ENCODE measurements at places on chromosomes 5 and 9. TPM values are rescaled to one million over a fixed set of nuclear protein-coding genes. Genes with fewer than 3 reads are reported as not detected.

DNA sequence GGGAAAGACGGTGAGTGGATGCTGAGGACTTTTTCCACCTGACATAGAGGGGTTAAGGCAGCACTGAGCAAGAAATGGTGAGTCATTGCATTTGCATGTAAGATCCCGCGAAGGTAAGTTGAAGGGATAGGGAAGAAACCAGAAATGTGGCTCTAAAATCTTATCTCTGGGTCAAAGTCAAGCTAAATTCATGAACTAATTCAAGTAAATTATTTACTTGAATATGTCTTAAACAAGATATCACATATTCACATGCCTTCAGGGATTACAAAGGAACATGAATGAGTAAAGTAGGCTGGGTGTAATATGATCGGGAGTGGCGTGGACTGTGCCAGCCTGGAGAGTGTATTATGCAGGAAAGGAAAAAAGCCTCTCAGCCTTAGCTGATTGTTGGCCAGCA, 74.4 kb upstream of the EQTN start:
- H3K36me3 ChIP-seq, result no peaks in the 10 kb centered on the region
- H3K27ac ChIP-seq, result no peak overlapping the region
- peaks cover 21% of the 10 kb centered on the region for H3K4me1 ChIP-seq
- H3K27me3 ChIP-seq, result no peaks in the 10 kb centered on the region

- no peak for DNase-seq
- peaks cover 36% of the 10 kb centered on the region for H3K4me1 ChIP-seq
- H3K27ac ChIP-seq, result no peak overlapping the region
These were observed 123.3 kb upstream of the ERCC6L2 start for GRCh38 chr9:95752129-95752731.

- peak overlapping the region; percentile 83 for H3K27ac ChIP-seq
- H3K27me3 ChIP-seq, result no peaks in the 10 kb centered on the region
- peak; percentile 89 for DNase-seq
- H3K36me3 ChIP-seq, result no peaks in the 10 kb centered on the region
These were observed 258.2 kb downstream of the ENC1 start for GRCh38 chr5:74382123-74382855.

DNA sequence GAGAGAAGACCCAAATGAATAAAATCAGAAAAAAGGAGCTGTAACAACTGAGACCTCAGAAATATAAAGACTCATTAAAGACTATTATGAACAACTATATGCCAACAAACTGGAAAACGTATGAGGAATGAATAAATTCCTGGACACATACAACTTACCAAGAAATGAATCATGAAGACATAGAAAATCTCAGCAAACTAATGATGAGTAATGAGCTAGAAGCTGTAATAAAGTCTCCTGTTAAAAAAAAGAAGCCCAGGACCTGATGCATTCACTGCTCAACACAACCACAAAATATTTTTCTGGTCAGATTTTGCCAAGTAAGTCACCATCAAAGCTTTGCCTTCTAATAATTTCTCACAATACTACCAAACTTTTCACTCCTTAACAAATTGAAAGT, 666.7 kb downstream of the LRRC70 start:
- H3K27me3 ChIP-seq, result no peaks in the 10 kb centered on the region
- no peak overlapping the region for H3K27ac ChIP-seq
- H3K4me1 ChIP-seq, result no peaks in the 10 kb centered on the region
- H3K36me3 ChIP-seq, result no peaks in the 10 kb centered on the region

Gene DAPK1
- polyA plus RNA-seq, result 14.9 TPM
